ENCODE measurements at places on chromosomes 7 and 10.

DNA sequence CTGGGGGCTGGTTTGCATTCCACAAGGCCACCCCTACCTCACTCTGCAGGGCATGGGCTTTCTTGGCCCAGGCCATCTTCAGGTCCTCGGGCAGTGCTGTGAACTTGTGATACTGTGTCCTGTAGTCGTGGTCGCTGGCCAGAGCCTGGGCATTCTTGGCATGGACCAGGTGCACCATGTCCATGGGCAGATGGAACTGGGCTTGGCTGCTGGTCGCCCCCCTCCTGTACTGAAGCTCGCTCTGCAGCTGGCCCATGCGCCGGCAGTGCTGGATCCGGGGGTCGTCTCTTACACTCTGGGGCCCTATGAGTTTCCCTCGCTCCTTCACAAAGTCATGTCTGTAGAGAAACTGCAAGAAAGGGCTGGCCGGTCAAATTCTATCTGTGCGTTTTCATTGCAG is 51.7 kb downstream of the HABP2 start:
- no peak for DNase-seq

- DNase-seq = no peak
Measured at GRCh38 chr7:87317691-87318245, 27.7 kb upstream of the CROT start.

DNA sequence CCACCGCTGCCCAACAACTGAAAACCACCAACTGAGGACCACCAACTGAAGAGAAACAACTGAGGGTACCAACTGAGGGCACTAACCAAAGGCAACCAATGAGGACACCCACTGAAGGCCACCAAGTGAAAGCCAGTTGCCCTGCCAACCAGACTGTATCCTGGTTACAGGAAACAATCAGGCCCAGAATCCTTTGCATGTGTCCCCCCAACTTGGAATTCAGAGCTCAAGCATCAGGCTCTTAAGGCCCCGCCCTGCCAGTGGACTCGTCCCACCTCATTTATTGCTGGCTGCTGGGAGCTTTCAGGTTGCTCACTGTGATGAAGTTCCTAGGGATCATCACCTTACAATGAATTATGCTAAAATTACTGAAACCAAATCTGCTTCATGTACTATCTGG is 76.6 kb upstream of the ABI1 start:
- no peak for DNase-seq

- no peak for DNase-seq
Measured at GRCh38 chr10:107966826-107967225, 802.3 kb upstream of the SORCS1 start.

- no peak for DNase-seq
Measured at GRCh38 chr10:42933448-42934340, 143.2 kb upstream of the RET start.

- no peak for DNase-seq
Measured at GRCh38 chr7:99860281-99861127, 16.3 kb downstream of the OR2AE1 start.

- DNase-seq = no peak
Measured at GRCh38 chr7:111059833-111060232, 31.1 kb upstream of the LRRN3 start.

GRCh38 chr7:82172017-82172416 is 271.6 kb downstream of the CACNA2D1 start:
- no peak for DNase-seq
